GM23338 (cell line): ENCODE measurements at places on chromosomes 4 and X. TPM values are rescaled to one million over a fixed set of nuclear protein-coding genes. Genes with fewer than 3 reads are reported as not detected.

PGRMC1 gene
- total RNA-seq = 370 and 380 TPM in 2 replicates

GPC3 gene
- total RNA-seq = 60.1 and 61.2 TPM in 2 replicates

TDO2 gene
- total RNA-seq = 0.10 TPM in 1 of 2 replicates, not detected in the other

MAB21L2 gene
- total RNA-seq = not detected in 2 replicates

PCDH10 gene
- 4.0 and 5.6 TPM in 2 replicates for total RNA-seq

COMMD8 gene
- total RNA-seq = 8.4 and 11.7 TPM in 2 replicates

HTN1 gene
- total RNA-seq = not detected in 2 replicates

CENPI gene
- 30.8 and 41.3 TPM in 2 replicates for total RNA-seq
